Activated CD4-positive, alpha-beta T cell treated with anti-CD3 and anti-CD28 coated beads, Interleukin-2, amount 50 U/mL, for 4 hours (primary cell): ENCODE measurements at places on chromosomes 6 and 20.

DNA sequence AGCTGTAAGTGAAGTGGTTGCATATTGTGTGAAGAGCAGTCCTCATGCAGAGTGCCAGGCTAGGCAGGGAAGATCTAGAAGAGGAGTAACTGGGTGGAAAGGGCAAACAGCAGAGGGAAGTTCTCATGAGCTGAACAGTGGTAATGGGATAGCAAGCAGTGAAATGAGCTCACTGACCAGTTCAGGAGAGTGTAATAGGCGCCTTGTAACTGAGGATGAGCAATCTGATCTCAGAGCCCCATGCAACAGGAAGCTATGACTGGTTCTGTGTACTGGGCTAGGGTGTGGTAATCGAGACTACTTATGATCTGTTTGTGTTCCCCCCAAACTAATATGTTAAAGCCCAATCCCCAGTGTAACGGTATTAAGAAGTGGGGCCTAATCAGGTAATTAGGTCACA is 98.6 kb downstream of the RFX6 start:
- DNase-seq = no peak

- peak; percentile 24 for DNase-seq
These were observed 7.8 kb downstream of the IL22RA2 start for GRCh38 chr6:137165375-137166246.

GRCh38 chr6:136971609-136972008 is 49.5 kb downstream of the SLC35D3 start:
- DNase-seq = no peak

DNA sequence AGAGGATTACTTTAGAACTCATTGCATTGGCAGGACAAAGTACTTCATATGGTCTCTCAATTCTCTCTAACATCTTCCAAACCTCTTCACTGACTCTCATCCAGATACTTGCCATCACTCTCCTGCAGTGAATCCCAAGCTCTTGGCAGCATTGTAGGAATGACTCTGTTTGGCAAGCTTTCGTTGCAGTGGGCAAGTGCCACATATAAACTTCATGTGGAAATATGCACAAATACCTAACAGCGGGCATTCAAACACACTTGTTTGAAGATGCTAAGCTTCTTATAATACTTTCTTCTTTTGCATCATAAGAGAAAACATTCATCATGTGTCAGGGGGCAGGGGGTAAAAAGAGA is 86.2 kb upstream of the F13A1 start:
- DNase-seq = no peak

DNA sequence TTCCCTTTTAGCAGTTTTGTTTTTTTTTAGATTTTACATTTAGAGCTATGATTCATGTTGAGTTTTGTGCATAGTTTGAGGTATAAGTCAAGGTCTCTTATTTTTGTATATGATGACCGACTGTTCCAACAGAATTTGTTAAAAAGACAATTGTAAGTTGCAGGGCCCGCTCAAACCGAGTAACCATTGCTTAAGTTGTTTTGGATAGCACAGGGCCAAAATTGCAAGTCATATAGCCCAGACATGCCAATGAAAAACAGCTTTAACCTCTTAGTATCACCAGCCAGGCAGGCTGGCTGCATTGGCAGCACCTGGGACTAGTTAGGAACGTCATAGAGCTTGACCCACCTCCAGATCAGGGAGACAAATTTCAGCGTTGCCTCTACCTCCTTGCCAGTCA is 47.3 kb downstream of the PFDN4 start:
- no peak for DNase-seq
